ENCODE measurements at places on chromosomes 13 and 19. TPM values are rescaled to one million over a fixed set of nuclear protein-coding genes. Genes with fewer than 3 reads are reported as not detected.

GRCh38 chr19:3537438-3538240 is 1.3 kb upstream of the TEKTIP1 start:
- no peak for DNase-seq

DNA sequence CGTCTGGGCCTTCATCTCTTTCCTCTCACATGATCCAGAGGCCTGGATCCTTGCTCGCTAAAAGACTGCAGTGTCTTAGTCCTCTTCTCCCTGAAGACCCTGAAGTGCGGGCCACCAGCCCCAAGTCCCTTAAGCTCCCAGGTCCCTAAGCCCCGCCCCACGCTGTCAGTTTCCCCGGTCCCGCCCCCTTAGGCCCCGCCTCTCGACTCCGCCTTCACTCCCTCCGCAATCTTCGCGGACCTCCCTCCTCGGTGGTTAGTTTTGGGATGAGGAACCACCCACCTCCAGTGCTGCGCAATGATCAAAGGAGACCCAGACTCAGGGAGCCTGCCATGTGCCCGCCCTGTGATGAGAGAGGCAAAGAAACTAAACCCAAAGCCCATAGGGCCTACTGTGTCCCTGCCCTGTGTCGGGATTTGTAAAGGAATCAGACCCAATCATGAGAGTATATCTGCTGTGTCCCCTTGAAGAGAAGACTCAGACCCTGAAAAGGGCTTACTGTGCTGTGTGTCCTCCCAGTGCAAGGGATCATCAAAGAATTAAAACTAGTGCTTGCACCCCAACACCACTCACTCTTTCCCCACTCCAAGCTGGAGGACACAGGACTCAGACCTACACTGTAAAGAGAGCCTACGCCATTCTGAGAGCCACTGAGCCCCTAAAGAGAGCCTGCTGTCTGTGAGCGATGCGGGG is 3.0 kb upstream of the COX6B1 start:
- peak; percentile 72 for DNase-seq

GRCh38 chr19:19348266-19348665 is 27.6 kb downstream of the MAU2 start:
- DNase-seq = peak; percentile 36

The ZNF223 gene
- 0.59 TPM for total RNA-seq

The HCN2 gene
- total RNA-seq = 1.2 TPM

DNA sequence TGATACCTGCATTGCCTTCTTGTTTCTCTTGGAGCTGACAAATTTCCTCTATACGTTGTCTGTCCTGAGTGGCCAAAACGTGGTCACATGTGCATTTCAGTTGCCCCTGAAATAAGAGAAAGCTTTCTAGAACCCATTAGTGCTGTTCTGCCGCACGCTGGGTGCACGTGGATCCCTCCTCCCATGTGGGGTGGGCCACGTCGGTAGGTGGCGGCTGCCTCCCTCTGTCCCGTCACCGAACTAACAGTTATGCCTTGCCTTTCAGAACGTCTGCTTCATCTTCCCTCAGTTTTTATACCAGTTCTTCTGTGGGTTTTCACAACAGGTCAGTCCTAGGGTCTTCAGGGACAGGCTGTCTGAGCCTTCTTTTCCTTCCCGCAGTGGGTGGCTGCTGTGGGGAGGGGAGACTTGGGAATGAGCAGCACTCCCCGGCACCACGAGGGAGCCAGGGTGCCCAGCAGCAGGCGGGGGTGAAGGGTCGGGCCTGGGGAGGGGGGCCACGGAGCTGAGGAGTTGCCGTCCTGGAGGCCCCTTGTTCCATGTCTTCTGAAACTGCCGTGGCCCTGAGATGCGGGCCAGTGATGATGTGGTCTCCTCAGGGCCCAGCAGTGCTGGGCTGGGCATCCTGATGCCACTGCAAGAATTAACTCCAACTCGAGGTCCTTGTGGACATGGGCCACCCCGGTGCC is 109.7 kb upstream of the MCF2L start:
- no peak for DNase-seq

DNA sequence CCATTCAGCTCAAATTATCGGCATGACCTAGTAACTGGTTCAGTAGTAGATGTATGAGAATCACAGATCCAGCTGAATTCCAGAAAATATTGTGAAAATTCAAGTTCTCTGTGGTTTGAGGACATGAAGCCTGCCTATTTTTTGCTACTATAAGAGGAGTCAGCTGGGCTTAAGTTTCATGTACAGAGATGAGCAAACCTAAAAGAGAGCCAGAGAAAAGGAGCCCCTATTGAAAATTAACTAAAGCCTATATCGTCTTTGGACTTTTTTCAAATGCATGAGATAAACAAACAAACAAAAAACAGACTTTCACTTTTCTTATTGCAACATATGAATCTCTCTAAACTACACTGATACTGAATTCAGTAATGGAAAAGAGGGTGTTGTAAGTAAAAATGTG is 106.8 kb upstream of the SPRY2 start:
- DNase-seq = no peak

DNA sequence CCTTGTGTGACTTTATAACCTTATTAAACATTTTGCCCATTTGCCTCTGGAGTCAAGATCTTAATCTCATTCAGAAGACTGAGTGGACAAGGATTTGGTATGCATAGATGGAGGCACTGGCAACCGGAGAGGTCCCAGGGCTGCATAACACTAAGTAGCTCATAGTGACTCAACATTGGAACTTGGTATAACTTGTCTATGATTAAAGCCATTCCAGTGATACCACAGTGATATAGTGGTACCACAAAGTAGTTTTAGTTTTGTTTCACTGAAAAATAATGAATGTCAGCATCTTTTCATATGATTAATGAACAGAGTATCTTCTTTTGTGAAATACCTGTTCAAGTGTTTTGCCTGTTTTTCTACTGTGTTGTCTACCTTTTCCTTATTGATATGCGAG is 26.4 kb downstream of the CDK8 start:
- DNase-seq = peak; percentile 16

DNA sequence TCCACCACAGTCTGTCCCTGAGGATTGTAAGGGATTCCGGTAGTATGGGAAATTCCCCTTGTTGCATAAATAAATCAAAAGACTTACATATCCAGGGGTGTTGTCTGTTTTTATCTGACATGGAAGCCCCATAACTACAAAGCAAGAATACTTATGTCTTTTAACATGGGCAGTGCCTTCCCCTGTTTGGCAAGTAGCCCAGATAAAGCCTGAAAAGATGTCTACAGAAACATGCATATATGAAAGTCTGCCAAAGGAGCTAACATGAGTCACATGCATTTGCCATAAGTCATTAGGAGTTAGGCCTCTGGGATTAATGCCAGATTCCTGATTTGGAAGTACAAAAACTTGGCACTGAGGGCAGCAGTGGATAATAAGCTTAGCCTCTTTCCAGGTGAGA is 62.1 kb downstream of the ZNF737 start:
- peak; percentile 60 for DNase-seq

- no peak for DNase-seq
These were observed 842 bp upstream of the PTGIR start for GRCh38 chr19:46625731-46626130.
